ENCODE measurements at places on chromosomes 2 and 18. TPM values are rescaled to one million over a fixed set of nuclear protein-coding genes. Genes with fewer than 3 reads are reported as not detected.

Gene DCDC2C
- total RNA-seq, result not detected

DNA sequence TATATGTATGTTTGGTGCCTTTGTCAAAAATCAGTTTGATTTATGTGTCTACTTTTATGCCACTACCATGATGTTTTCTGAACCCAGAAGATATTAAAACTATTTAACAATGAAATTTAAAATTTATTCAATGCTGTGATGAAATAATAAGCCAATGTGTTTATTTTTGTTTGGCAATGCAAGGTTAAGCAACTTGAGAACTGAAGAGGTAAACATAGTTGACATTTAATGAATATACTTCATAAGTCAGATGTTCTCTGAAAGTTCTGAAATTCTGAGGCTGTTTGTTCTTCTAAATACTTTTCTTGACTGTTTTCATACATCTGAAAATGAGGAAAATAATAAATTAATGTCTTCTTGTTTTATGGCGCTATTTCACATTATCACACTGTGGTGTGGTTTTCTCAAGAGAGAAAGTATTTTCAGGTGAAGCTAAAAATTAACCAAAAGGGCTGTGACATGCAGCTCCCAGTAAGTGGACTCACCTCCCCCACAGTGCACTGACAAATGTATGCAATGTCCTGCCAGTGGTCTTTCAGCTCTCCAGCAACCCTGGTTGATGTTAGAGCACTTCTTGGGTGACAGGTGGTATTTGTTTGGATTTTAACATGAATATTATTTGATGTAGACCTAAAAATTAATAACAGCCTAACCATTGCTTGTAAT is 863.6 kb upstream of the SALL3 start:
- no peak for ATAC-seq

- ATAC-seq, result no peak
These were observed 488.1 kb upstream of the RAB12 start for GRCh38 chr18:8121101-8121500.

DNA sequence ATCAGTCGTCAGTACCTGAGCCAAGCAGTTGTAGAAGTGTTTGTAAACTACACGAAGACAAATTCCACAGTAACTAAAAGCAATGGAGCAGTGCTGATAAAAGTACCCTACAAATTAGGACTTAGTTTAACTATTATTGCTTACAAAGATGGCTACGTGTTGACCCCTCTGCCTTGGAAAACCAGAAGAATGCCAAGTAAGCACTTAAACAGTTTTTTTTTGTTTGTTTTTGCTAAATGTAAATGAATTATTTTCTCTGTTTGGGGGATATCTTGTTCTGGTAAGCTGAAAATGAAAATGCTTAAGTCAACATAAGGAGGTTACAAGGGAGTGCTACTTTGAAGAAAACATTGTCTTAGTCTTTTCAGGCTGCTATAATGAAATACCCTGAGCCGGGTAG is 46.4 kb downstream of the FAM171B start:
- ATAC-seq, result no peak

- no peak for ATAC-seq
These were observed 237.6 kb downstream of the TDRD15 start for GRCh38 chr2:21361384-21361783.

Gene FLACC1
- 0.56 TPM for total RNA-seq

DNA sequence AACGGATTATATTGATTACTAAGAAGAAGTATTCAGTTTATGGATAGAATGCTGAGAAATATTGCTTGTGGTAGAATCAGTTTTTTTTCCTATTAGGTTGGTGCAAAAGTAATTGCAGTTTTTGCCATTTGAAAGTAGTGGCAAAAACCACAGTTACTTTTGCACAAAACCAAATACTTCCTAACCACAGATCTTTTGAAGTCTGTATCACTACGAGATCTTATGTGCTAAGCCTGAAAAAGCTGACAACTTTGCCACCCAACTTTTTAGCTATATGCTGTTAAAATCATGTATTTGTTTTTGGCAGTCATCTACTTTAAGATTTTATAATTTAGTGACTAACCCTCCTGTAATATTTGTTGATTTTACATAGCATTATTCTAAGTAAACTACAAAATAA is 24.6 kb downstream of the DNAJC10 start:
- no peak for ATAC-seq

DNA sequence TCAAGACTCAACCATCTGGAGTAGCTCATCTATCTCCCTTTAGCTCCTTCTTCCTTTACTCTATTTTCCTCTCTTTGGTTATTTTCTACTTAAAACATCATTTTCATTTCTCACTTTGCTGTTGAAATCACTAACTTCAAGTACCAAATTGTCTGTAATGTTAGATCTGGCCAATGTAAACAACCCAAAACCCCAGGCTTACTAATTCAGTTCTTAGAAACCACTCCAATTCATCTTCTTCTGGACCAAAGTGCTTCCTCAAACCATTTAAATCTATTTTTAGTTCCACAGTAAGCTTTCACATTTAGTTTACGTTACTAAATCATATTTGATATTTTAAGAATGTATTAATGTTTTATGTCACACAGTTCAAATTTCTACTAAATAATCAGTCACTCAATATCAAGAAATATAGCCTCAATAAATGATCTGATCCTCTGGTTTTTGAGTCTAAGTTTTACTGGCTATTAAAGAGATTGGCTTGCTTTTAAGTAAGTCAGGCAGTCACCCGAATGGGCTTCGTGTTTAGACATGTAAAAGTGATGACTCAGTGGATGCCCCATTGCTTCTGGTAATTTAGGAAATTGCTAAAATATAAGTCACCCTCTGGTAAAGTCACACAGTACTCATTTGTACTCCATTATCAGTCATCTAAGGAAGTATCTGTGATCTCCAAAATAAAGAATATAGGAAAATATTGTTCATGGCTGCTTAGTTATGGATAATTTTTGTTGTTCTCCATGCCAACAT is 527.2 kb upstream of the SOX11 start:
- no peak for ATAC-seq

DNA sequence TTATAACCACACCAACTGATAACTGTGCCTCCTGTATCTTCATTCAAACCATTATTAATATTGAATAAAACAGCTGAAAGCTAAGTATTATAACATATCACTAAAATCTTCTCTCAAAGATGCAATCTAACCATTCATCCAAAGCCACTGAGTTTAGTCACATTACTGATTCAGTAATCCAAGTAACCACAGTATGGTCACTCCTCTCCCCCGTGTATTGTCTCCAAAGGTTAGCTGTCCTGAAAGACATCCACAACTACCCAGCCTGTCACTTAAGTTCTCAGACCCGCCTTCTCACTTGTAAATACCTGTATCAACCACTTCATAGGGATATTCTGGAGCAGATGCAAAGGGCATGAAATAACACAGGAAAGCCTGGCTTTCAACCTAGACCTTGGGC is 213.4 kb upstream of the BOD1L2 start:
- ATAC-seq, result no peak
